PC-3 (cell line): ENCODE measurements at places on chromosomes 11 and 22. TPM values are rescaled to one million over a fixed set of nuclear protein-coding genes. Genes with fewer than 3 reads are reported as not detected.

The CACNA1I gene
- 0.06 TPM in 1 of 2 replicates, not detected in the other for total RNA-seq

The TRIM34 gene
- total RNA-seq: 1.3 and 1.6 TPM in 2 replicates

The IGF2 gene
- 5.0 and 5.1 TPM in 2 replicates for total RNA-seq

The DNAJB7 gene
- not detected in 2 replicates for total RNA-seq

The OSBP gene
- 36.3 and 59.4 TPM in 2 replicates for total RNA-seq

The GPHA2 gene
- not detected in 2 replicates for total RNA-seq

The OR2AT4 gene
- total RNA-seq: not detected in 2 replicates

The OTOG gene
- not detected in 2 replicates for total RNA-seq

The C11orf65 gene
- 0.62 and 2.7 TPM in 2 replicates for total RNA-seq

The TSPAN18 gene
- not detected in 2 replicates for total RNA-seq

The WBP2NL gene
- 0.33 TPM in 1 of 2 replicates, not detected in the other for total RNA-seq

DNA sequence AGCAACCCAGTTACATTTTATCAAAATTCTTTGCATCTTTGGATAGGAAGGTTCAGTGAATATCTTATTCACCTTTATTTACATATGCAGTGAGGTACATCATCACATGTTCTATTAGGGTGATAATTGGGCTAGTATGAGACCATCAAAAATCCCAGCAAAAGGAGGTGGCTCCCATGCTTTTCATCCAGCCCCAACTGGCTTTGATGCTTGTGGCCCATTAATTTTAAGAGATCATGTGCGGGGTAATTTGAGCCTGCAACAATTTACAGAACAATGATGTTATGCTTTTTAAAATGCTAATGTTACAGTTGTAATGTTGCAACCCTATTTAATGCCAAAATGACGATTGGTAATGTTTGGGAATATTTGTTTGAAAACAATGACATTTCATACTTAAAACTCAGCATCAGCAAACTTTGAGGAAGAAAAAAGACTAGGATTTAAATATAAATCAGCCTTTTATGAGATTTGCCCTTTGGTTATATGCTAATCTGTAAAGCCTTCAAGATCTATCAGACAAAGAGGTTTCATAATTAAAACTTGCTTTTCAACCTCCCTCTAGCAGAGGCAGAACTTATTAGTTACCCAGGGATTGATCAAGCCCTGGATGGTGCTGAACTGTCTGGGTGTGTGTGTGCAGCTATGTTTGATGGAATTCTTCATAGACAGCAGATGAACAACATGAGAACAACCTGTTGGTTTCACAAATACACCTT, 183.5 kb upstream of the SORL1-AS1 start:
- no peak for DNase-seq

- DNase-seq: no peak
These were observed 133.0 kb upstream of the FIBIN start for GRCh38 chr11:26860895-26861294.

DNA sequence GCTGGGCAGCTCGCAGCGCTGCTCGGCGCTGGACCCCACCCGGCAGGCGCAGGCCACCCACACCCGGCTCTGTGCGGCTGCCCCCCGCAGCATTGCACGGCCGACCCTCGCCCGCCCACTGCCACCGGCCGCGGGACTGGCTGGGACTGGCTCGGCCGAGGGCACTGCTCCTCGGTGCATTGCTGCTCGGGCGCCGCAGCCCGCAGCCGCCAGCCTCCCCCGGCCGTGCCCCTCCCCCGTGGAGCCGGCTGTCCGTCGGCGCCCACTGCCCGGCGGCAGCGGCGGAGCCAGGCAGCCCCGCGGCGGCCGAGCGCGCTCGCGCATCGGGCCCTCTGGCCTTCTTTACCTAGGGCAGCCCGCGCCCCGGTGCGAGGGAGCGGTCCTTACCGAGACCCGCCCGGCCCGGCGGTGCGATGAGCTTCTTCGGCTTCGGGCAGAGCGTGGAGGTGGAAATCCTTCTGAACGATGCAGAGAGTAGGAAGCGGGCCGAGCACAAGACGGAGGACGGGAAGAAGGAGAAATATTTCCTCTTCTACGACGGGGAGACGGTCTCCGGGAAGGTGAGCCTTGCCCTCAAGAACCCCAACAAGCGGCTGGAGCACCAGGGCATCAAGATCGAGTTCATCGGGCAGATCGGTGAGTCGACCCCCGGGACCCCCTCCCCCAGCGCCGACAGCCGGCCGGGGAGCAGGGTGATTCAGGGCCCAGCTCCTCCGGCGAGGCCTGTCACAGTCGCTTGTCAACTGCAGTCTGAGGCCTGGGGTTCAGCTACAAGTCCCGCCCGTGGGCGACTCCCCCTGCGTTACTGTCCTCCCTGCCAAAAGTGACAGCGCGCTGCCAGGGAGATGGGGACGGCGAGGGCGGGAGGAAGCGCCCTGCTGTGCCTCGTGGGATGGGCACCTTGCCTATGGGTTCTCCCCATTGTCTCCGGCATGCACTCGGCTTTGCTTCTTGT, 516 bp downstream of the VPS26B start:
- DNase-seq: peak; percentile 51

- DNase-seq: no peak
These were observed 30.5 kb downstream of the KIAA0930 start for GRCh38 chr22:45210174-45210573.

- peak; percentile 84 for DNase-seq
These were observed 1.1 kb upstream of the SLC35F2 start for GRCh38 chr11:107859459-107860239.

DNA sequence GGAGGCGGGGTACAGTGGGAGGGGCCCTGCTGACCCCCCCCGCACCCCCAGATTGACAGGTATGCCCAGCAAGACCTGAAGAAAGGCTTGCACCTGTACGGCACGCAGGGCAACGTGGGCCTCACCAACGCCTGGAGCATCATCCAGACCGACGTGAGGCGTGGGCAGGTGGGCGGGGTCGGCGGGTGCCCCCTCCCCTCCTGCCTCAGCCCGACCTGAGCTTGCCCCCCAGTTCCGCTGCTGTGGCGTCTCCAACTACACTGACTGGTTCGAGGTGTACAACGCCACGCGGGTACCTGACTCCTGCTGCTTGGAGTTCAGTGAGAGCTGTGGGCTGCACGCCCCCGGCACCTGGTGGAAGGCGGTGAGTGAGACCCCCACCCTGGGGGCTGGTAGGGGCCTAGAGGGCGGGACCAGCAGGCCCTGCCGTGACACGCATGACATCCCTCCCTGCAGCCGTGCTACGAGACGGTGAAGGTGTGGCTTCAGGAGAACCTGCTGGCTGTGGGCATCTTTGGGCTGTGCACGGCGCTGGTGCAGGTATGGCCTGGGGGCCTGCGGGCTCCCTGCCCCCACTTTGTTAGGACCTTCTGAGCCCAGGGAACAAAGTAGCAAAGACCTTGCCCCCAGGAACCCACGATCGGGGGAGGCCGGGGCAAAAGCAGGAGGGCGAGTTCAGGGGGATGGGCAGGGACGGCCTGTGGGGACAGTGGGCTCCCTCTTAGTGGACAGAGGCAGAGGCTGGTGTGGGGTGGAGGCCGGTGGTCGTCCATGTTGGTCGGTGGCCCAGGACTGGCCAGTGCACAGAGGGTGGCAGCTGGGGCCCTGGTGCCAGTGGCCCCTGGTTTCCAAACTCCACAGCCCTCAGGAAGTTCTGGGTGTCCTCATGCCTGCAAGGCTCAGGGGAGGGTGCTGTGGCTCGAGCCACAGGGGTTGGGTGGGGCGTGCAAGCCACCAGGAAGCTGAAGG, 23.1 kb downstream of the TSPAN4 start:
- no peak for DNase-seq

DNA sequence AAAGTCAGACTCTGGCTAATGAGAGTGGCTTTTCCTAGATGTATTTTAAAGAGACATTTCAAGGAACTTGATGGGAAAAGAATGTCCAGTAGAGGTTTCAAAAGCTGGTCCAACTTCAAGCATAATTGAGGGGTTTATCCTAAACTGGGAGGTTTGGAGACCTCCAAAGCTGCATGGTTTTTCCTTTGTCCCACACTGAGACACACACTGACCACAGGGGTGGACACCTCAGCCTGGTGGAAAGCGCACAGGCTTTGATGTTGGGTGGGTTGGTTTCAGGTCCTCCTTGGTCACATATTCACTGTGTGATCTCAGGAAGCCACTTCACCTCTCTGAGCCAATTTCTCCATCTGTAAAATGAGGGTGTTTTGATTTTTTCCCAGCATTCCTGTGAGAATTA, 4.0 kb downstream of the SPON1 start:
- no peak for DNase-seq

GRCh38 chr11:67268081-67268961, 2.0 kb downstream of the GRK2 start:
- no peak for DNase-seq

DNA sequence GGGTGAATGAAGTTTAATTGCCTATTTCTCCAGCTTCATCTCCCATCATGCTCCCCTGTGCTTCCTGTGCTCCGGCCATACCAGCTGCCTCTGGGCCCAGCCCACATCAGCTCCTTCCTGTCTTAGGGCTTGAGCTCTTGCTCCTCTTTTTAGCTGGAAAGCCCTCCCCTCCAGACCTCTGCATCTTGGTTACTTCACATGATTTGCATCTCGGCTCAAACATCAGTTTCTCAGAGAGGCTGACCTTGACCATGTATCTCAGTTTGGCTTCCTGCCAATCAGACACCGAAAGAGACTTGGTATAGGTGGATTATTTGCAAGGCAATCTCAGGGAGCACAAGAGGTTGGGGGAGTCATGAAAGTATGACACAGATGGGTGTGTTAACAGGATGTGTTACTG, 73.2 kb upstream of the TIMP3 start:
- no peak for DNase-seq

- no peak for DNase-seq
These were observed 11.9 kb downstream of the SAAL1 start for GRCh38 chr11:18093959-18094358.

DNA sequence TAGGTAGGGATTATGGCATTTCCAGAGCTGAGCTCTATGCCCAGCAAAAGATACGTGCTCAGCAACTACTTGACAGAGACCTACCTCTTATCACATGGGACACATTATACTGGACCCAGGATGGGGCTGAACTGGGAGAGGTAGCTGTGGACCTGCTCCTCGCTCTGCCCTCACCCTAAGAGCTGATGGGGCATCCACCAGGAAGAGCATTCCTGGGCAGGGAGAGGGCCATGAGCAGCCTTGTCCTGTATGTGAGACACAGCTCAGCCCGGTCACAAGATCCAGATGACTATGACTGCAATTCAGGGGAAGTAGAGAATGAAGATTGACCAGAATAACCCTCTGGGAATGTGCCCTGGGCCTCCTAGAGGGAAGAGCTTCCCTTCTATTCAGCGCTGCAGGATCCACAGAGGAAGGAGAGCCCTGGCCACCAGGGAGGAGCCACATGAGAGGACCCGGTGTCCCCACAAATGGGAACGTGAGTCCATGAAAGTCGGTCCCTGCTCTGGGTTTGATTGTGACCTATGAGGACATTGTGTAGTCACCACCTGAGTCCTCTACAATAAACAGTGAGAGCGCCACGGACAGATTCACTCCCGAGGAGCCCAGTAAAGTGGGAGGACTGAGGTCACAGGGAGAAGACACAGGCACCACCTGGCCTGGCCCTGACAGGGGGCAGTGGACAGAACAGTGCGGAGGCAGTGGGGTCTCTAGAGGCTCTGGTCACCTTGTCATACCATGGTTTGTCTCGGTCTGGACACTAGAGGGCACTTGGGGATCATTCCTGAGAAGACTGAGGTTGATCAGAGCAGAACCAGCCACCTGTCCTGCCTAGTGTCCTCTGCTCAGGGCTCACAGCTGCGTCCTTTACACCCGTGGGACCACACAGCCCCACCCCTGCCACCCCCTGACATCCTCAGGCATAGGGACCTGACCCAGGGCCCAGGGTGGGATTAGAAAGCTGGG, 99.5 kb downstream of the ZNF280B start:
- peak; percentile 35 for DNase-seq

GRCh38 chr22:48347311-48347710, 1480.4 kb downstream of the BRD1 start:
- no peak for DNase-seq

DNA sequence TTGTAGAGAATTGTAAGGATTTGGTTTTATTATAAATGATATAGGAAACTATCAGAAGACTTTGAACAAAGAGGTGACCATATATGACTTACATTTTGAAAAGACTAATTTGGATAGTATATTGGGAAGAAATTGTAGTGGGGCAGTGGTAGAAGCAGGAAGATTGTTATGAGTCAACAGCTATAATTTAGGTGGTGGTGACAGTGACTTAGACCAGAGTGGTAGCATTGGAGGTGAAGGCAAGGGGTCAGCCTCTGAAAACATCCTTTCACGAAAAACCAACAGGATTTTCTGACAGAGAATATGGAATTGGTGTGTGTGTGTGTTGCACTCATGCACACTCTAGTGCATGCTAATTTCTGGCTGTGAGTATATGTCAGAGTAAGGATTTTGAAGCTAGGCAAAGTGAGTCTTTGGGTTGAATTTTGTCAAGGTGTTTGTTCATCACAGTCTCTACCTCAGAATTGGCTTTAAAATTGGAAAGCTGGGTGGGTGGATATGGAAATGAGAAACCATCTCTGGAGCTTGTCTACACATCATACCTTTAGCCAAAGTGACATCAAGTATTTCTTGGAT, 8.2 kb upstream of the HBE1 start:
- no peak for DNase-seq

- DNase-seq: no peak
These were observed 31.3 kb downstream of the NEFH start for GRCh38 chr22:29511126-29511862.
